ENCODE measurements at places on chromosomes 16 and 17.

- peak; percentile 44 for DNase-seq
These were observed 104.1 kb downstream of the BMERB1 start for GRCh38 chr16:15538507-15538906.

- DNase-seq = no peak
These were observed 16.0 kb downstream of the APPBP2 start for GRCh38 chr17:60510031-60510430.

GRCh38 chr17:16933317-16934132 is 38.4 kb downstream of the TNFRSF13B start:
- DNase-seq = no peak

DNA sequence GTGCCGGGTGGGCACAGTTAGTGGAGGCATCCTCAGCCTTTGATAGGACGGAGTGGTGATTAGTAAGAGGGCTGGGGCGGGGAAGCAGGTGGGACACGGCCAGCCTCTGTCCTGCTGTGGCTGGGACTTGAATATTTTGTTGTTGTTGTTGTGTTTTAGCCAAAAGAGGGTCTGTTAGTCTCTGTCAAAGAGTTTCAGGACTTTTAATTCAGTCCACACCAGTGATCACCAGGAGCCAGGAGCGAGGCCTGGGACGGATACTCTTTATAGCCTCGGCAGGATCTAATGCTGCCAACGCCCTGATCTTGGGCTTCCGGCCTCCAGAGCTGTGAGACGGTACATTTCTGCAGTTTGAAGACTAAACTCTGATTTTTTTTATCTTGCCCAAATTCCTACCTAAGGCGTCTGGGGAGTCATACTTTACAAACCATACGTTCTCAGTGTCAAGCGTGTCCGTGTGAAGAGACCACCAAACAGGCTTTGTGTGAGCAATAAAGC is 2.9 kb upstream of the RNF213 start:
- no peak for DNase-seq

DNA sequence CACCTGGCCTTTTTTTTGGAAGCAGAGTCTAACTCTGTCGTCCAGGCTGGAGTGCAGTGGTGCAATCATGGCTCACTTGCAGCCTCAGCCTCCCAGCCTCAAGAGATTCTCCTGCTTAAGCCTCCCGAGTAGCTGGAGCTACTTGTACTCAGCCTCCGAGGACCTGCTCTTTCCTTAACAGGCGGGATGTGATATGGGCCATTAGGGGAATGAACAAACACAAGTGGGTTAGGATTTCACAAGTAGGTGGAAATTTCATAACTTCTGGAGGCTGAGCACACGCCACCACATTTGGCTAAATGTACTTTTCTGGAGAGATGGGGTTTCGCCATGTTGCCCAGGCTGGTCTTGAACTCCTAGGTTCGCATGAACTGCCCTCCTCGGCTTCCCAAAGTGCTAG is 4.1 kb downstream of the PAM16 start:
- no peak for DNase-seq

- DNase-seq = no peak
These were observed 27.3 kb downstream of the SLFN11 start for GRCh38 chr17:35345926-35346771.

- DNase-seq = peak; percentile 29
These were observed 21.9 kb upstream of the CDH5 start for GRCh38 chr16:66344533-66345145.

All from NCI-H1694 (cell line).